ENCODE measurements at places on chromosomes 2 and 18. TPM values are rescaled to one million over a fixed set of nuclear protein-coding genes. Genes with fewer than 3 reads are reported as not detected.

- H3K27ac ChIP-seq, result no peak overlapping the region
- DNase-seq, result no peak
- no peak overlapping the region for H3K4me3 ChIP-seq
- H3K36me3 ChIP-seq, result no peaks in the 10 kb centered on the region
- H3K4me1 ChIP-seq, result no peaks in the 10 kb centered on the region
- peaks cover 4% of the 10 kb centered on the region for H3K27me3 ChIP-seq
Observed at GRCh38 chr2:54946220-54946805, 103.9 kb downstream of the RTN4 start.

DNA sequence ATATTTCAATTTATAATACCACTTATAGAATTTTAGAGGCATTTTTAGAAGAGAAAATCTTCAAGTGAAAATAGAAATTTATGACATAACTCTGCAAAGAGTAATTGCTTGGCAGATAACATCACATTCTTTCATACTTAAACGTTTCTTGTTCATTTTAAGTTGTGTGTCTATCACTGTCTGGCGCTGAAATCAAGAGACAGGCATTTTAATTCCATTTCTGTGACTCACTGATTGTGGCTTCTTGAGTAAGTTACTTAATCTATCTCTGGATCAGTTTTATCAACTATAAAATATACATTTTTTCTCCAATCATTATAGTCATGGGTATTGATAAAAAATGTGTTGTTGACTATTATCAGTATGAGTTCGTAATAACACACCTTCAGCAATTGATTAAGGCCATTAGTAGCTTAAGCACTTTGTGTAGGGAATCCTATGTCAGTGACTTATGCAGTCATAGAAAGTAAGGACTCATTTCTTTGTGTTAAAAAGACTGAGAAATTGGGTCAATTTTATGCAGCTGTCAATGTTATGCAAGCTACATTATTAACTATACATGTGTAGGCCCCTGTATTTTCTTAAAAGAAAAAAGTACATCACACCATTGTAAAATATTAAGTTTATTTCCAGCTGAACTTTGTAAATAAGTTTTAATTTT lies 497.3 kb downstream of the CCDC85A start:
- H3K27me3 ChIP-seq, result no peaks in the 10 kb centered on the region
- no peaks in the 10 kb centered on the region for H3K36me3 ChIP-seq
- no peak for DNase-seq
- H3K4me1 ChIP-seq, result no peaks in the 10 kb centered on the region

DNA sequence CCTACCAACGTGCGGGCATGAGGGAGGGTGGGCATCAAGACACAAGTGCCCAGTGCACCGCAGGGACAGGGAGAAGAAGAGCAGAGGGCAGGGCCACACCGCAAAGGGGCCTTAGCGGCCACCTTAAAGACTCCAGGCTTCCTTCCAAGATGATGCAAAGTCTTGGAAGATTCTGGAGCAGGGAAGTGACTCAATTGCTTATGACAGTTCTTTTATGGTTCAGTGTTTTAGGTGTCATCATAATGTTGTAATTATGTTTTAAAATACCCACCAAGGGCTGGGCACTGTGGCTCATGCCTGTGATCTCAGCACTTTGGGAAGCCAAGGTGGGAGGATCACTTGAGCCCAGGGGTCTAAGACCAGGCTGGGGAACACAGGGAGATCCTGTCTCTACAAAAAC lies 44.5 kb upstream of the SEMA4C start:
- no peak overlapping the region for H3K4me3 ChIP-seq
- peaks cover 46% of the 10 kb centered on the region for H3K4me1 ChIP-seq
- H3K27me3 ChIP-seq, result no peaks in the 10 kb centered on the region
- no peaks in the 10 kb centered on the region for H3K36me3 ChIP-seq
- H3K27ac ChIP-seq, result peak overlapping the region; percentile 72
- DNase-seq, result no peak

- no peak overlapping the region for H3K4me3 ChIP-seq
- no peaks in the 10 kb centered on the region for H3K4me1 ChIP-seq
- H3K27ac ChIP-seq, result no peak overlapping the region
- H3K27me3 ChIP-seq, result no peaks in the 10 kb centered on the region
Observed at GRCh38 chr2:39942950-39943349, 163.9 kb upstream of the THUMPD2 start.

The CYP27C1 gene
- 0.44 TPM for total RNA-seq
